ENCODE measurements at places on chromosomes 12 and 14.

DNA sequence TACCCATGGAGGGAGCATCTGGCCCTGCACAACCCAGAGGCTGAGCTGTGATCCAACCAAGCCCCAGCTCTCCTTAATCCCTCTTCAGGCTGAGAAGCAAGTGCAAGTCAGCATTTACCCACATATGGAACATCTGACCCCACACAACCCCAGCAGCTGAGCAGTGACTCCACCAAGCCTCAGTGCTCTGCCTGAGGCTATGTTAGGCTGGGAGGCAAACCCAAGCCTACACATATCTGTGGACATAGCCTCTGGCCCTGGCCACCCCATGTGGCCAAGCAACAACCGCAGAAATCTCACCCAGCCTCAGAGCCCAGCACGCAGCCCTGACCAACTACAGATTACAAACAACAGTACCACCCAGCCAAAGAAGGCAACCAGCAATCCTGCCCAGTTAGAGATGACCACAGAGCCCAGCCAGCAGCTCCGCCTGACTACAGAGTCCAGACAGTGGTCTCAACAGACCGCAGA, 142.8 kb downstream of the NUAK1 start:
- no peak for DNase-seq

GRCh38 chr12:3365463-3366411, 125.3 kb upstream of the PRMT8 start:
- peak; percentile 16 for DNase-seq

DNA sequence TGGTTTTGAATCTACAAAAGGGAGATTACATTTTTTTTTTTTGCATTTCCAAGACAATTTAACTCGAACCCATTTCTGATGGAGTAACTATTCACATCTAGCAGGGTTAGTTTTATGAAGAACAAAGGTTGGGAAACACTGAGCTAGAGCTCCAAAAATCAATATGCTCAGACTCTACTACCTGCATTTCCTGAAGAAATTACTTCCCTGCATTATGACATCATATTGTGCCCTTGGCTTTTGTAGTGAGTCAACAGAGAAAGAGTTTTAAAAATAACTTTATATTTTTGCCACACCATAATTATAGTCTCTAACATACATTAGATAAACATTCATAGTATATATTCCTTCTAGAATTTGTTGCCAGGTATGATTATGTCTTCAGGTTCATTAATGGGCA, 14.8 kb downstream of the GRIP1 start:
- DNase-seq = no peak

DNA sequence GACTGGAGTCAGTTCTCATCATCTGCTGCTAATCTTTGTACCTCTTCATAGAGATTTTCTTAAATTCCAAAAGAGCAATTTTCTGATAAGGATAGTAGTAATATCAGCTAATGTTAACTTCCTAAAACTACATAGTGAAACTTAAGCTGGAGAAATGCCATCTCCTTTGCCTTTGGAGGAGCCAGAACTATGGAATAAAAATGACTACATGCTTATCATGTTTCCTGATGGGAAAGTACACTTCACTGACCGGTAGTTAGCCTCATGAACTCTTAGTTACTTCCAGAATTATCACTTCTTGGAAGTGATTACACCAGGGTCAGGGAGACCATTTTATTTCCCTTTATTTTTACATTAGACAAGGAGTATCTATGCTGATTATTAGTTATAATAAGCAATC, 1222.1 kb upstream of the TMEM132C start:
- DNase-seq = no peak

- no peak for DNase-seq
Observed at GRCh38 chr14:96902004-96902403, 104.8 kb downstream of the VRK1 start.

- no peak for DNase-seq
Observed at GRCh38 chr12:23098110-23098509, 473.1 kb downstream of the ETNK1 start.

GRCh38 chr14:92040431-92041051, 682 bp upstream of the TRIP11 start:
- peak; percentile 34 for DNase-seq

DNA sequence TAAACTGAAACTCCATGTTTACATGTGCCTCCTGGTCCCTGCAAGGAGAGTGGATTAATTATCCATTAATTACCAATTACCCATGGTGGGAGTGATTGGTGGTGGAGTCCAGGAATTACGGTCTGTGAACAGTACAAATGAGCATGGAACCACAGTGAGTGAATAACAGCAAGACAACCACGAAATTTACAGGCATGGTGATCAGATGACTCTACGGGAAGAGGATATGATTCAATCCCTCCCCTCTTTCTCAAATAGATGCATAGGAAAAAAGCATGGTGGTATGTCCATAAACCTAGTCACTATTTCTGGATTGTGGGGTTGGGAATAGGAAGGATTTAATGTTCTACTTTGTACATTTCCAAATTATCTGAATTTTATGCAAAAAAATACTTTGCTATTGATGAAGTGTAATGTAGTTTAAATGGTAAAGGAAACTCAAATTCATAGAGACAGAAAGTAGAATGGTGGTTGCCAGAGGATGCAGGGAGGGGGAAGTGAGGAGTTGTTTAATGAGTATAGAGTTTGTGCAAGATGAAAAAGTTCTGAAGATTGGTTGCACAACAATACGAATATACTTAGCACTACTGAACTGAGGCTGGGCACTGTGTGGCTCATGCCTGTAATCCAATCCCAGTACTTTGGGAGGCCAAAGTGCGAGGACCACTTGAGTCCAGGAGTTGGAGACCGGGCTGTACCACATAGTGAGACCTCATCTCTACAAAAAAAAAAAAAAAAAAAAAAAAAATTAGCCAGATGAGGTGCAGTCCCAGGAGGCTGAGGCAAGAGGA, 41.2 kb upstream of the C12orf75 start:
- DNase-seq = no peak

DNA sequence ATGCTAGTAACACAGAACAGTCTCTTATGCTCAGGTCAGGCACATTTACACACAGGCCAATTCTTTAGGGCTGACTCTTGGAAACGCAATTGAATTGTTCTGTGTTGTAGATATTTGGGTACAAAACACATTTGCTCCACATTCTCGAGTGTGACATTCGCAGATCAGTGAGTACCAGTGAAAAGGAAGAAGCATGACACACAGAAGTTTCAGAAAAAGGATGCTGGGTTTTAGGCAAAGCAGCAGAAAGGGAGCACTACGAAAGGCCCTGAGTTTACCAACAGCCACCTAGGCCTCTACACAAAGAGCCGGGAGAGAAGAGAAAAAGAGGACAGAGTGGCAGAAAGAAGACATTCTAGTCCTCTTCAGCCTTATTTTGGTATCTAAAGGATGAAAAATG, 254.4 kb upstream of the BTG1 start:
- no peak for DNase-seq
